ENCODE measurements at places on chromosomes 12 and 14.

- no peak for DNase-seq
These were observed 11.9 kb upstream of the LRP1-AS start for GRCh38 chr12:57159311-57159710.

DNA sequence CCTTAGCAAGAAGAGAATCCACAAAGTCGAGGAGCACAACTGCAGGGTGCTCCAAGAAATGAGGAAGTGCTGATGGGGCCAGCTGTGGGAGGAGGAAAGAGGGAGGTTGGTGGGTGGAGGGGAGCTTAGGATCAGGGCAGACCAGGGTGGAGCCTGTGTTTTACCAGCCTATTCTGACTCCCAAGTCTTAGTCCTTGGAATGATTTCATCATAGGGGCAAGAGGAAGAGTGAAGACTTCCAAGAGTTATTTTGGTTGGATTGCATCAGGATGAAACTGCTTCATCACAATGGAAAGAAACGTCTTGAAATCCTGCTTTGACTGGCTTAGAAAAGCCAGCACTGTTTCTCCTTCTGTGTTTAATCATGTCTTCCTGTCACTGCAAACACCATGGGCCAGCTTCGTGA is 194.0 kb downstream of the DPF3 start:
- no peak for DNase-seq

GRCh38 chr14:68968051-68968450 is 11.1 kb downstream of the ACTN1 start:
- DNase-seq = no peak

GRCh38 chr14:63475761-63476160 is 67.4 kb downstream of the PPP2R5E start:
- DNase-seq = no peak

- DNase-seq = no peak
These were observed 29.8 kb downstream of the GPATCH2L start for GRCh38 chr14:76181546-76181945.

- DNase-seq = no peak
These were observed 2.5 kb downstream of the RASSF3 start for GRCh38 chr12:64612843-64613242.

DNA sequence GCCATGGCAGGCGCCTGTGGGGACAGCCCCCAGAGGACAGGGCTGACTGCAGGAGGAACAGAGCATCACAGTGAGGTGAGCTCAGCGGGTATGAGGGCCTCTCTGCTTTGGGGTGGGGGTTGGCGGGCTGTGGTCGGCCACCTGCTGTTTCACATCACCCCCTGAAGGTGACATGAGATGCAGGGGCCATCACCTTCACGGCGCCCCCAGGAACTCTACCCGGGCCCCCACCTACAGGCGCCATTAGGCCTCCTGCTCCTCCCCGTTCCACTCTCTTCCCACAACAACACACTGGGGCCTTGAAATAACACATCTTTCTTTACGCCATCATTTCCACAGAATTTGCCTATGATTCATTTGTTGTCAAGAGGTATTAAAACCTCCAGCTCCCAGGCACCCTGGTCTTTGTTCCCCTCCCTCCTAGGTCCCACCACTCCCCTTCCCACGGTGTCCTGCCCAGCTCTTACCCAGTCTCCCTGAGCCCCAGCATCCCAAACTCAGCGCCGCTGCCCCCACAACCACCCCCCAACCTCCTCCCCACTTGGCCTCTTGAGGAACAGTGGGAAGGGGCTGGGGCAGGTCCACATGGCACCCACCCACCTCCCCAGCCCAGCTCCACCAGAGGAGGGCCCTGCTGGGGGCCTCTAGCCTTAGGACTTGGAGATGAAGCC is 12.7 kb upstream of the HDAC7 start:
- DNase-seq = no peak

All from stimulated activated CD8-positive, alpha-beta memory T cell treated with anti-CD3 and anti-CD28 coated beads, Interleukin-7, amount 100 ng/mL, for 48 hours (primary cell).